Ecto neural progenitor cell (in vitro differentiated cells): ENCODE measurements at places on chromosomes 7 and 10.

- no peak for DNase-seq
These were observed 41.6 kb downstream of the SLC39A12 start for GRCh38 chr10:17993361-17993760.

DNA sequence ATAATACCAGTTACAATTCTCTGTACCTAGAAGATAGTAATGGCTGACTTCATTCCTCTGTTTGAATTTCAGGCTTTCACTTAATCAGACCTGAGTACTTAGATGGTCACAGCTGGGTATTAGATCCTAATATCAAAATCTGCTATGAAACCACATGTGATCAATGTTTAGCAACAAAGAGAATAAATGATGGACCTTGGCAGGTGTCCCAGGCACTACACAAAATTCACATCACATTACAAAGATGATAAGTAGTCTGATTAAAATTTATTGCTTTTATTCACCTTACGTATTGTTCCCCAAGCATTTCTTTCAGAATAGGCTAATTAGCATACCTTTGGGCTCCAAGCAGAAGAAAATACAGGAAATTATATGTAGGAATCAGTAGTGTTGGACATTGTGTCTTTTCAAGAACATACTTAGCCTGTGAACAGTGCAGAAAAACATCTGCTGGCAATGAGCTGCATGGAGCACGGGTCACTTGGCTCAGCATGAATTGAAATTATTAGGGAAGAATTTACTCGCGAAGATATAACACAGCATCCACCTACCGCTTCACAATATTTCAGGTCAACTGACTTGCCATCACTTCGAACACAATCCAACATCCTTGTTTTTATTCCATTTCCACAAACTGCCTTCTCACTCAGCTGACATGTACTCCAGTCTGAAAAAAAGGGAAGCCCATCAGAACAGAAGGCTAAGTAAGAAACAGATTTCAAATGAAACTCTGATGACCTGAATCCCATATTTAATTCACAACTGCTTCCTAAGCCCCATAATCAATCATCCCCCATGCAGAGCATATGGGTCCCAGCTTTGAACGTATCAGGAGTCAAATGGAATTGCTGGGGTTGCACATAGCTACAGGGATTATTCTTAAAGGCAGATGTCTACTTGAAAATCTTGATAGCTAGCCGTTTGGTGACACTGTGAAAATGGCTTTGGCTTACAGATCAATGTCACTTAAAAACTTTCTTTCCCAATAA is 421.0 kb downstream of the THSD7A start:
- DNase-seq = no peak

DNA sequence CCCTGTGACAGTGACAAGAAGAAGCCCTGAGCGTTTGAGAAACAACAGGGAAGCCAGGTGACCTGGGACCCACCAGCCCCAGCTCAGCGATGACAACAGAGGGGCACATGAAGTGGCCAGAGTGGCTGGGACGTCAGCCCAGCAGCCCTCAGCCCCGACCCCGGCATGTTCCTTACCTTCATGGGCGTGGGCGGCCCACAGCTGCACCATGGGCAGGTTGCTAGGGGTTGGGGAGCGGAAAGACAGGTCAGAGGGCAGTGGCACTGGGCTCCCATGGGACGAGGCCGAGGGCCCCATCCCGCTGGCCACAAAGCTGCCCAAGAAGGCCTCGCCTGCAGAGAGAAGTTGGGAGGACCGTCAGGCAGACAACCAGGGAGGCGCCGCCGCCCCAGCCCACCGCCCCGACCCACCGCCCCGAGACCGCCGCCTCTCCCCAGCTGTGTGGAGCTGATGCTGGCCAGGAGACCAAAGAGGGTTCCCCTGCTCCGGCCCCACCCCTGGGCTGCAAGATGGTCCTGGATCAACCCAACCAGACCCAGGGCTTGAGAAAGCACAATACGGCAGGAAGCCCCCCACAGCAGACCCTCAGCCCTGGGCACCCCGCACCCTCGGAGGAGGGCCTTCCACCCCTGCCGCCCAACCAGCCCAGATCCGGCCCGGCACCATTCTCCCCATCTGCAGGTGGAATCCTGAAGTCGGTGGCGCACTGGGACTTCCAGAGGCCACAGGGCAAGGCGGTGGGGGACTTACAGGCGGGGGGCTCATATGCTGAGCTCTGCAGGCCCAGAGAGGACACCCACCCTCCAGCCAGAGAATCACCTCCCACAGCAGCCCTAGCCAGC is 29.1 kb downstream of the TNRC18 start:
- no peak for DNase-seq

DNA sequence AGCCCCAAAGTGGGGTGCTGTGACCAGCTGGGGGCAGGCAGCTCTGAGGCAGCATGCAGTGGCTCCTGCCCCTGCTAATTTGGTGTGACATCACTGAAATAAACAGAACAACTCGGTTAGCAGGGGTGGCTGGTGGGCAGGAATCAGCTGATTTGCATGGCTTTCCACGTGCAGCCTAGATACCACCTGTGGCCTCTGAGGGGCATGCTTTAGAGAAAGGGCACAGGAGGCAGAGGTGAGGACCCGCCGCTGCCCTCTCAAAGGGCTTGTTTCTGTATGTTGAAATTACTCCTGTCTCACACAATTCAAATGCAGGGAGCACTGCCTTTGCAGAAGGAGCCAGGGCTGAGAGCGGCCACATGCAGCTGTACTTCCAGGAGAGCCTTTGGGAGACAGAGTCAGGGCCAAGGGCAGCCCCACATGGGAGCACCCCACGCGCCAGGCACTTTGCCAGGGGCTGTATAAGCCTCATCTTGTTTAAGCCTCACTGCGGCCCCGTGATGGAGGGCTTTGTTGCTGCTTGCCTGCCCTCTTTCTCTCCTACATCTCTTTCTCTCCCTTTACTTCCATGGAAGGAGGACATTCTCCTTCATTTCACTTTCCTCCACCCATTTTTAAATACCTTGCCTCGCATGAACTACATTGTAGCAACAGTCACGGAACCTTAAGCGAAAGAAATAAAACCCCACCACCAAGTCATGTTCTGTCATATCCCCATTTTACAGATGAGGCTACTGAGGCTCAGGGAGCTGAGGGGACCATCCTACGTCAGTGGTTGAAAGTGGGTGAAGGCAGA is 137.7 kb downstream of the ZMIZ1 start:
- DNase-seq = no peak

- no peak for DNase-seq
These were observed 122.7 kb upstream of the PDSS1 start for GRCh38 chr10:26574783-26575182.

GRCh38 chr7:76303202-76304147 is 1.0 kb downstream of the HSPB1 start:
- DNase-seq = peak; percentile 93

DNA sequence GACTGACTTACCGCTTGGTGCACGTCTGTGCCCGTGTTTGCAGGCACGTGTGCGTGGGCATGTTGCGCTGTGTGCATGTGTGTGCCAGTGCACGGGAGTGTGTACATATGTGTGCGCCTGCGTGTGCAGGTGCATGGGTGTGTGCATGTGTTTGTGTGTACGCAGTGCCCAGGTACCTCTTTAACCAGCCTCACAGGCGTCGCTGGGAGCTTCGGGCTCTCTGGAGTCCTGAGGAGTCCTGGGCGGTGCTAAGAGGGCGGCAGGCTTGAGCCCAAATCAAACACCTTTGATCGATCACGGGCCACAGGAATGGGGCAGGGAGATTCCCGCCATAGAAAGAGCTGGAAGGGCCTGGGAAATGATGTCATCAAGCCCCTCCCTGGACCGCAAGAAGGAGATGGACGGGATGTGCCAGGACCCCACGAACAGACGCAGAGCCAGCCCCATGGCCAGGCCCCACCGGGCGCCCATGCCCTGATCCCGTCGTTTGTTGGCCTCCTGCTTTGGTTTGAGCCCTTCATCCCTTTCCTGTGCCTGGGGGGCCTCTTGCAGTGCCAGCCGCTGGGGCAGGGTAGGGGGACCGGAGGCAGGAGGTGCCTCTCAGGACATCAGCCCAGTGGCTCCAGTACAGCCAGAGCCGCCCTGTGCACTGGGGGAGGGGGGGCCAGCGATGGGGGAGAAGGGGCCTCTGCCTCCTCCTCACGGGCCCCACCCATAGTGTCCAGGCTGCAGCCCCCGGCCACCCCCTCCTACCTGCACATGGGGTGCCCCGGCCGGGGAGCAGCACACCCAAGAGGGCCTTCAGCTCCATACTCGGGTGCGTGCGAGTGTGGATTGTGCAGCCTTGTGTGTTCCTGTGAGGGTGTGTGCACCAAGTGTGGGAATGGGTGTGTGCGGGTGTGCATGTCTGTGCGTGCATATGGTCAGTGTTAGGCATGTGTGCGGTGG is 5.8 kb downstream of the KNDC1 start:
- DNase-seq = no peak

- DNase-seq = no peak
These were observed 57.8 kb downstream of the TCF7L2 start for GRCh38 chr10:113007821-113008220.

DNA sequence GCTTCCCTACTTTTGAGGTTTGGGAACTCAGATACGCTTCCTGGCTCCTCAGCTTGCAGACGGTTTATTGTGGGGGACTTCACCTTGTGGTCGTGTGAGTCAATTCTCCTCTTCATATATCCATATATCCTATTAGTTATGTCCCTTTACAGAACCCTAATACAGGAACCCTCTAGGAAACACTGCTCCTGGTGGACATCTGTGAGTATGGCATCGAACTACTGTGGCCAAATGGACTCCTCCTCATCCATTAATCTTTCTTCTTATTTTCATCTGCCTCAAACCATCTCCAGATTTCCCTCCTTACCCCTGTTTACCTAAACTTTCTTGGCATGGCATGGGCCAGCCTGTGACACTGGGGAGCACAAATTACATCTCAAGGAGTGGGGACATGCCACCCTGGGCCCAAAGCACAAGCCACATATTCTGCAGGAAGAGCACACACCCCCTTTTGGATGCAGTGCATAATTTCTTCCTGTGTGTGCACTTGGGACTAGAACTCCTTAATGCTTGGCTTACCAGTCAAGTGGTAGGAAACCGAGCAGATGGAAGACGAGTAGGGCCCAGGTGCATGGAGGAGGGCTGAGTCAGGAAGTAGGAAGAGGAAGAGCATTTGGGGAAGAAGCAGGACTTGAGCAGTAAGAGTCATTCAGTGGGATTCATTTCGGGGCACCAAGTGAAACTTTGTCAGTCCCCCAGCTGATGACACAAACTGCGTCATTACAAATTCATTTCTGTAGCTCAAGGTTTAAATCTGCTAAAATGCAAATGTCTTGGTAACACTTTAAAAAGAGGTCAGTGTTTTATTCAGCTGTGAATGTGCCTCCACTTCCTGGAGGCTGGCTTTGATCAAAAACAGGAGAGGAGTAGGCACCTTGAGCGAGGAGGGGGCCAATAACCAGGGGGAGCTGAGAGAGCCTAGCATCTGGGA is 80.8 kb upstream of the PLXNA4 start:
- DNase-seq = no peak

GRCh38 chr7:38177621-38178003 is 433 bp upstream of the STARD3NL start:
- no peak for DNase-seq

- DNase-seq = no peak
These were observed 50.2 kb upstream of the PHYHIPL start for GRCh38 chr10:59126261-59126660.

- no peak for DNase-seq
These were observed 489.1 kb downstream of the SUGCT start for GRCh38 chr7:40623863-40624262.

GRCh38 chr7:107938456-107939250 is 47.7 kb downstream of the DLD start:
- no peak for DNase-seq

DNA sequence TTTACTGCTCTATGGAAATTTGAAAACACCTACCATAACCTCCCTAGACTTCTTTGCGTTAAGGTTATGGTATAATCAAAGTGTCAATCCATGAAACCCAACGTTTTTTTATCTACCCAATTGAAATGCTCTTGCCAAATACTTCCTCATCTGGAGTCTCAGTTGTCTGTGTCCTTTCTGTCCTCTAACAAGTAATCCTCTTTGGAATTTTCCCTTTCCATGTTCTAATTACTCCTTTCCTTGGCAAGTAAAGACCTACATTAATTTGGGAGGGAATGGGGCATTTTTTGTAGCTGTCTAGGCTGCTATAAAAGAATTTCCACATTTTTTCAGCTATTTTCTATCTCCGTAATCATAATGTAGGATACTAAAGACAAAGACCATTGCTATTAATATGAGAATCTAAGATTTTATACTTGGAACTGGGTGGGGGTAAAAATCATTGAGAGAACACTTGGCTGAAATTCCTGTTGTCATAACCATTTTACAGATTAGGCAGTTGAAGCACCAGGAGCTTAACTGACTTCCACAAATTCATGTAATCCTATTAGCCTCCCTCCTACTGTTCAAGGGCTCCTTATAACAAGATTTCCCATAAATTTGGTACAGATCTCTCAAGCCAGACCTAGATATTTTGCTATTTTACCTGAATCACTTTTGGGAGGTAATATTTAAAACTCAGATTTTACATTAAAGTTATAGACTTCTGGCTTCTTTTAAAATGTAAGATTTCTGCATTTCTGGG is 1307.6 kb downstream of the XPNPEP1 start:
- no peak for DNase-seq

DNA sequence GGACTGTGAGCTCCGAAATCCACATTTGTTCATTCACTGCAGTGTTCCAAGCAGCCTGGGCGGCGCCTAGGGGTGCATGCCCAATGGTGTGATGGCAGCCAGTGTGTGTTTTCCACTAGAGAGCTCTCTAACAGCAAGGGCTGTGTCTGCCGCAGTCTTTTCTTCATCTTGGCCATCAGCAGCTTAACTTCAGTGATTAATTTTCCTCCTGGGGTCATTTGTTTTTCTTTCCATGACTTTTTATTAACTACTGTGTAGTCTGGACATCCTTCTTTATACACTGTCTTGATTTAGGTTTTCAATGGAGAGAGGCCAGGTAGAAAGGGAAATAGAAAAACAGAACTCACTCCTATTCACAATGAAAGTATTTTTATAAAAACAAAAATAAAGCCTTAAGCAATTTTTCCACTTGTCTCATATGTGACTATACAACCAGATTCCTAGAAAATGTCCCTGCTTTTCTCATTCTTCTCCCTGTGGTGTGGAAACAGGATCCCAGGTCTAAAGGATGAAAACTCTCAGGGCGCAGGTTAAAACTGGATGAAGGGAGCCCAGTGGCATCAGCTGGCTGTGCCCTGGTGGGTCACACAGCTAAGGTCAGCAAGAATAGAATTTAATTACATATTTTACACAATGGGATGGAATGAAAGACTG is 176.8 kb downstream of the PKD1L1 start:
- no peak for DNase-seq

DNA sequence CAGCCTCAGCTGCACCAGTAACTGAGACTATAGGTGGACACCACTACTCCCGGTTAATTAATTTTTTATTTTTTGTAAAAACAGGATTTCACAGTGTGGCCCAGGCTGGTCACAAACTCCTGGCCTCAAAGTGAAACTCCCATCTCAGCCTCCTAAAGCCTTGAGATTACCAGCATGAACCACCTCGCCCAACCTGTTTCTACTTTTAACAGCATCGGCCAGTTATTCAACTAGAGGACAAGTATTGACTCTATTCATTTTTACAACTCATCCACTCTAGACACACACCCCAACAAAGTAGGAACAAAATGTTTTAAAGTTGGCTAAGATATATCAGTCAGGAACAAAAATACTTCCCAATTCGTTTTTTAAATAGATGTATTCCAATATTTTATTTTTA is 334.8 kb downstream of the PARD3 start:
- DNase-seq = no peak

GRCh38 chr7:108454674-108455550 is 1.3 kb downstream of the NRCAM start:
- peak; percentile 70 for DNase-seq
